Activated CD8-positive, alpha-beta memory T cell treated with anti-CD3 and anti-CD28 coated beads, Interleukin-2, amount 10 ng/mL, durations not matched to agents 7 days and 5 days (primary cell): ENCODE measurements at places on chromosomes 3 and 15. TPM values are rescaled to one million over a fixed set of nuclear protein-coding genes. Genes with fewer than 3 reads are reported as not detected.
A peak's percentile ranks its signal among the peaks of the same experiment; 100 is the strongest.

Gene SLC28A2
- not detected for total RNA-seq

Gene IMP3
- total RNA-seq = 84.0 TPM

Gene PPARG
- total RNA-seq = 2.8 TPM

Gene ZNF35
- 4.8 TPM for total RNA-seq

Gene PLSCR2
- not detected for total RNA-seq

DNA sequence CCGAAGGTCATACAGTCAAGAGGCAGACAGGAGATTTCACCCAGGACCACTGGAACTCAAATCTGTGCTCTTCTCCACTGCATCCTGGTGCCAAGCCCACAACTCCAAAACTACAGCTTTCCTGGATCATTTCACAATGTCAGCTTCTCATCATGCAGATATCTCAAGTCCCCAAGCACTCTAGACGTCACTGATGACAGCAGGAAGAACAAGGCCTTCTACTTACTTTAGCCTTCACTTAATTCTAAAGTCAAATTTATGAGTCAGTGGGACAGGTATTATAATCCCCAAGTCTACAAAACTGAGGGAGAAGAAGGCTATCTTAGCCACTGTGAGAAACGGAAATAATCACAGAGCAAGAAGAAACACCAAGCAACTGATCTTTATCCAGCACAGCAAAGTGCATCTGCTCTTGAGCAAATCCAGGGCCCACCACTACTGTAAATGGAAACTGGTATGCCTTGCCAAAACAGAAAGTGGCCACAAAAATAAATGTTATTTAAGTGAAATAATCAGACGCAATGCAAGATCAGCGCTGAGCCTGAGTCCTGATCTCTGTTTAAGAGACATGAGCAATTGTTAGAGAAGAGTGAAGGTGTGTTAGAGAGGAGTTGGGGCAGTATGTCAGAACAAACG is 928 bp downstream of the RAD18 start:
- H3K36me3 ChIP-seq = peaks cover 20% of the 10 kb centered on the region
- DNase-seq = no peak
- peaks cover 45% of the 10 kb centered on the region for H3K4me1 ChIP-seq

- peaks cover 28% of the 10 kb centered on the region for H3K27me3 ChIP-seq
- H3K36me3 ChIP-seq = no peaks in the 10 kb centered on the region
- no peak overlapping the region for H3K4me3 ChIP-seq
- no peak overlapping the region for H3K27ac ChIP-seq
- DNase-seq = no peak
Measured at GRCh38 chr15:69323893-69324430, 25.2 kb downstream of the PAQR5 start.

DNA sequence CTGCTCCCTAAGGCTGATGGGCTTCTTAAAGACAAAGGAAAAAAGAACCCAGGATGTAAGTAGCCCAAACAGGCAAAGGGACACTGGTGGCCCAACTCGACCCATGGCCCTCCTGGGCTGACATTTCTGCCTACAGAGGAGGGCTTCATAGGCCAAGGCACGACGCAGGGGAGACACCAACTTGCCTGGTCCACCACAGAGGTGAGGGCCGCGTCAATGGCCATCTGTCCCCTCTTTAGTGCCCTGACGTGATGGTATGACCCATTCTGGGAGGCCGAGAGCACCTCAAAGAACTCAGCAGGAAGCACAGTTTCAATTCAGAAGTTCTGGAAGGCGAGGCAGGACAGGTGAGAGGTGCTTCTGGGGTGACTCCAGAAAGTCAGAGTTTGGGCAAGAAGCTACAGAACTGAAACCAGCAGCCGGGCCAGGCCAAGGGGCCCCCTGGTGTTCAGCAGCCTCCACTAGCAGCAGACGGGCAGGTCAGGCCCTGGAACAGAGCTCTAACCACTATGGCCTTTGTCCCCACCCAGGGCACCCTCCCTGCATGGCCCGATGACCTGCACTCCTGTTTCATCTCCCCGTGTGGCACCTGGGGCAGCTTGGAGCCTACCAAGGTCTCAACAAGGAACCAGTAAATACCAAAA is 45.1 kb downstream of the HMCES start:
- no peak overlapping the region for H3K4me3 ChIP-seq
- DNase-seq = no peak
- no peaks in the 10 kb centered on the region for H3K36me3 ChIP-seq
- H3K27me3 ChIP-seq = no peaks in the 10 kb centered on the region

DNA sequence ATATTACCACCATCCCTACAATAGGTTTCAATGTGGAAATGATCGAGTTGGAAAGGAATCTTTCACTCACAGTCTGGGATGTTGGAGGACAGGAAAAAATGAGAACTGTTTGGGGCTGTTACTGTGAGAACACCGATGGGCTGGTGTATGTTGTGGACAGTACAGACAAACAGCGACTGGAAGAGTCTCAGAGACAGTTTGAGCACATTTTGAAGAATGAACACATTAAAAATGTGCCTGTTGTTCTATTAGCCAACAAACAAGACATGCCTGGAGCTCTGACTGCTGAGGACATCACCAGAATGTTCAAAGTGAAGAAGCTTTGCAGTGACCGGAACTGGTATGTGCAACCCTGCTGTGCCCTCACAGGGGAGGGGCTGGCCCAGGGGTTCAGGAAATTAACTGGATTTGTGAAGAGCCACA is 510 bp downstream of the ARL14 start:
- H3K36me3 ChIP-seq = no peaks in the 10 kb centered on the region
- H3K4me3 ChIP-seq = no peak overlapping the region
- no peaks in the 10 kb centered on the region for H3K4me1 ChIP-seq

DNA sequence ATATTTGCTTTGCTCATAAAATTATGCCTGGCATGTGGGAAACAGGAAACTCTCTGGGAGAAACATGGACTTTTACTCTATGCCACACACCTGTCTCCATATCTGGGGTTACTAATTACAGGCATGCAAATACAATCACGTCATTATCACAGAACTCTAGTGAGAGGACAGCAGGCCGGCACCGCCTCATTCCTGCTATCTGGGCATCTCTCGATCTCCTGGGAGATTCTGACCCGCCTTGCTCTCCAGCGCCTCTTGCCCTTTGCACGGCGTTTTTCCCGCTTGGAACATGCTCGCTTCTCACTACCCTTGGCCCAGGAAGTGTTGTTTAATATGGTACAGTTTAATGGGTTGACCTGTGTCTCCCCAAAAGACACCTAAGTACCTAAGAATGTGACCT is 45.4 kb upstream of the PARL start:
- no peaks in the 10 kb centered on the region for H3K4me1 ChIP-seq
- no peaks in the 10 kb centered on the region for H3K27me3 ChIP-seq
- no peaks in the 10 kb centered on the region for H3K36me3 ChIP-seq
- no peak overlapping the region for H3K27ac ChIP-seq
- no peak for DNase-seq

DNA sequence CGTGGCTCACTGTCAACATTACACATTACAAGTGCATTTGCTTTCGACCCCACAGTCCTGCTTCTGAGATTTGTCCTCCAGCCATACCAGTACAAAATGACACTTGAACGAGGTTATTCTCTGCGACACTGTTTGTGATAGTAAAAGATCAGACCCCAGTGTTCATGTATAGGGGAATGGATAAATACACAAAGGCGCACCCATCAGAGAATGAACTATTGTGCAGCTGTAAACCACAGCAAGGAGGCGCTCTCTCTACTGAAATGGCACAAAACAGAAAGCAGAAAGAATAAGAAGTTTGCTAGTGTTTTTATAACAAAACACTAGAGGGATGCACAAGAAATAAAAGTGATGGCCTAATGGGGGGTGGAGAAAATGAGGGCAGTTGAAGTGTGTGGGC is 4.9 kb upstream of the CHSY1 start:
- H3K27ac ChIP-seq = no peak overlapping the region
- no peak overlapping the region for H3K4me3 ChIP-seq
- peaks cover 21% of the 10 kb centered on the region for H3K27me3 ChIP-seq
- H3K36me3 ChIP-seq = no peaks in the 10 kb centered on the region
- H3K4me1 ChIP-seq = peaks cover 43% of the 10 kb centered on the region

GRCh38 chr3:57160765-57161538 is 4.2 kb downstream of the IL17RD start:
- peaks cover 18% of the 10 kb centered on the region for H3K4me1 ChIP-seq
- DNase-seq = no peak
- no peak overlapping the region for H3K4me3 ChIP-seq
- H3K27me3 ChIP-seq = peaks cover 69% of the 10 kb centered on the region
- no peak overlapping the region for H3K27ac ChIP-seq
- peaks cover 1% of the 10 kb centered on the region for H3K36me3 ChIP-seq

- no peaks in the 10 kb centered on the region for H3K36me3 ChIP-seq
- no peak overlapping the region for H3K4me3 ChIP-seq
- H3K27me3 ChIP-seq = peaks cover 8% of the 10 kb centered on the region
- no peaks in the 10 kb centered on the region for H3K4me1 ChIP-seq
Measured at GRCh38 chr3:127168271-127168670, 24.7 kb upstream of the PRR23E start.

DNA sequence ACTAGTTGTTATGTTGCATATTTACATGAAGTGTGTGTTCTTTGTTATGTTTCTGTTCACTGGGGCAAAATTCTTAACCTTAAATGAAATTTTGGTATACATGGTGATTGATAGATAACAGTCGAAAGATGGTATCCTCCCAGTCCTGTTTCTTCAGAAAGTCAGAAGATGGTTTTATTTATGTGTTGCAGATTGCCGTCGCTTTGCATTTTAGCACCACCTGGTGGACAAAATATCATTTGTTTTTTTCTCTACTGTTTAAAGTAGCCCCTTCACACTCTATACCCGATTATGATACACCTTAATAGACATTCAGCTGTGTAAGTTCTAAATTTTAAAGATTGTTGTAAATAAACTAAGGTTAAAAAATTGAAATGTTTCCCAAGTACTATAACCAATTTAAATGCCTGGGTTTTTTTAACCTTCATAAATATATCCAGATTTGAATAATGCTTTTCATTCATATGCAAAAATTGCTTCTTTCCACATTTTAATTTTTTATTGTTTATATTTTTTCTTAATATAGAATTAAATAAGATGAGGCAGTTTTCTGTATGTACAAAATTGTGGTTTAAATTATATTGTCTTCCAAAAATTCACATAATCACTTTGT is 152.2 kb downstream of the ALCAM start:
- peaks cover 3% of the 10 kb centered on the region for H3K4me1 ChIP-seq
- no peak for DNase-seq
- no peak overlapping the region for H3K4me3 ChIP-seq
- H3K27me3 ChIP-seq = no peaks in the 10 kb centered on the region
- H3K36me3 ChIP-seq = no peaks in the 10 kb centered on the region

GRCh38 chr3:85304360-85304964 is 345.7 kb downstream of the CADM2 start:
- no peak overlapping the region for H3K27ac ChIP-seq
- H3K4me3 ChIP-seq = no peak overlapping the region
- no peaks in the 10 kb centered on the region for H3K27me3 ChIP-seq
- H3K4me1 ChIP-seq = no peaks in the 10 kb centered on the region
- no peak for DNase-seq
- H3K36me3 ChIP-seq = no peaks in the 10 kb centered on the region

DNA sequence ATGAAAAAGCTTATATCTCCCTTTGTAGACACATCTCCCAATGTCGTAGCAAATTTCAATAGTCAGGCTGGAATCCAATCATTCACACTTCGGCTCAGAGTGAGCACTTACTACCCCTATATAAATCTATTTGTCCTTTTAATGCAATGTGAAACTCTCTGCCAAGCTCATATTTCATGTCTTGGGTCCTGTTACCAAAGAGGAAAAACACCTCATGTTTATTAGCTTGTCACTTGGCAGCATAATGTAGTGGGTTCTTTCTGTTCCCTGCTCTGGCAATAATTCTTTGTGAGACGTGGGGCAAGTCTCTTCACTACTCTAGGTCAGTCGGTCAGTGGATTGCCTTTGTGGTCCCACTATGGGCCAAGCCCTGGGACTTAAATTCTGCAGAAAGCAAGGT is 107.1 kb downstream of the SRGAP3 start:
- DNase-seq = no peak
- no peak overlapping the region for H3K4me3 ChIP-seq
- no peak overlapping the region for H3K27ac ChIP-seq
- H3K27me3 ChIP-seq = peaks cover 37% of the 10 kb centered on the region
- no peaks in the 10 kb centered on the region for H3K36me3 ChIP-seq
- peaks cover 9% of the 10 kb centered on the region for H3K4me1 ChIP-seq

GRCh38 chr15:87570206-87570605 is 686.3 kb downstream of the NTRK3 start:
- H3K27me3 ChIP-seq = no peaks in the 10 kb centered on the region
- no peaks in the 10 kb centered on the region for H3K36me3 ChIP-seq
- no peak overlapping the region for H3K27ac ChIP-seq
- H3K4me1 ChIP-seq = peaks cover 4% of the 10 kb centered on the region
- H3K4me3 ChIP-seq = no peak overlapping the region

GRCh38 chr15:34582461-34583371 is 735 bp downstream of the GOLGA8B start:
- H3K27me3 ChIP-seq = no peaks in the 10 kb centered on the region
- peak overlapping the region; percentile 87 for H3K27ac ChIP-seq
- H3K36me3 ChIP-seq = peaks cover 5% of the 10 kb centered on the region
- peaks cover 49% of the 10 kb centered on the region for H3K4me1 ChIP-seq
- peak; percentile 64 for DNase-seq
